KBM-7 (cell line): ENCODE measurements at places on chromosomes 13 and 19.
A peak's percentile ranks its signal among the peaks of the same experiment; 100 is the strongest.

DNA sequence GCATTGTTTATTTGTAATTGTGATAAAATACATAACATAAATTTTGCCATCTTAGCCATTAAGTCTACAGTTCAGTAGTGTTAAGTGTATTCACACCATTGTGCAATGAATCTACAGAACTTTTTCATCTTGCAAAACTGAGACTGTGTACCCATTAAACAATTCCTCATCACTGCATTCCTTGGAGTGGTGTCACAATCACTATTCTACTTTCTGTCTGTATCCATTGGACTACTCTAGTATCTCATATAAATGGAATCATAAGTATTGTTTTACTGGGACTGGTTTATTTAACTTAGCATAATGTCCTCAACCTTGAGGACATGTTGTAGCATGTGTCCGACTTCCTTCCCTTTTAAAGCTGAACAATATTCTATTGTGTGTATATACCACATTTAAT lies 36.8 kb downstream of the UFM1 start:
- DNase-seq, result no peak

GRCh38 chr19:27675771-27676170 lies 1537.2 kb downstream of the UQCRFS1 start:
- no peak for DNase-seq

DNA sequence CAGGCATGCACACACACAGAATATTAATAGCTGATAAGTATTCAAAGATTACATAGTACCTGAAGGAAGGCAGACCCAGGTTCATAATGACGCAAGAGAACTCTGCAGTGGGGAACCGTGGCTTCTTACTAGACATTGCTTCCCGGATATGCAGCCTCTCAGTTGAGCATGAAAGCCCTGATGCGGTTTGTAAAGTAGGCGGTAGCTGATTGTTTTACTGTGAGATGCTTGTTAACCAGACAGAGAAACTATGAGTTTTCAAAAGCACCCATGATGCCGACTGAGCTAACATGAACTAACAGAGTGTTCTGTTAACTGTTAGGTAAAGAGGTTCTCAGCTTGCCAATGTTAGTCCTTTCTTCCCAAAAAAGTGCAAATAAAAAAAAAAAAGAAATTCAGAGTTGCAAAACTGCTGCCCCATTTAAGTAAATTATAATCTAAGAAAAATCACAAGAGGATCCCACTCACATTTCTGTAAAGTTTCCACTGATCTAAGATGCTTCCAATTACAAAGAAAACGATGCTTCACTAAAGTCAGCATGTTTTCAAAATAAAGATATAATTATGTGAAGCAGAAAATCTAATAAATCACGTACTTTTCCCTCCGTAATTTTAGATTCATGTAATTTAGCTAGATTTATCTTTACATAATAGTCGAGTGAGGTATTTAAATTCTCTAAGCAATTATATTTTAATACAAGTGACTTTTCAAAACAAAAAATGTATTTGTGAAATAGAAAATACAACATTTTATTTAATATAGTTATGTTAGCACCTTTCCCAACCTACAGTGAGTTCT lies 2.2 kb downstream of the FLT1 start:
- DNase-seq, result no peak

DNA sequence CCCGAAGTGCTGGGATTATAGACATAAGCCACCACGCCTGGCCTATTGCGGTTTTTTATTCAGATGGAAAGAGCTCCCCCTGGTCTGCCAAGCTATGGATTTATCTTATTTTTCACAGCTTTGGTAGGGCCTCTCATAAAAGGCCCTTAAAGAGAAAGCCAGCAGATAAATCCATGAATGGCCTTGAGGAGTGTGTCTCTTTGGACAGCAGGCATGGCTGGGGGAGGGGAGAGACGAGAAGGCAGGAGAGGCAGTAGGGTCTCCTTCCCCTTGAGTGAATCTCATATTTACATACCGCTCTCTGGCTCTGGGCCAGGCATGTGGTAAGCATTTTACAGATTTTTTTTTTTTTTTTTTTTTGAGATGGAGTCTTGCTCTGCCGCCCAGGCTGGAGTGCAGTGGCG lies 25.2 kb downstream of the MARK4 start:
- DNase-seq, result peak; percentile 19

DNA sequence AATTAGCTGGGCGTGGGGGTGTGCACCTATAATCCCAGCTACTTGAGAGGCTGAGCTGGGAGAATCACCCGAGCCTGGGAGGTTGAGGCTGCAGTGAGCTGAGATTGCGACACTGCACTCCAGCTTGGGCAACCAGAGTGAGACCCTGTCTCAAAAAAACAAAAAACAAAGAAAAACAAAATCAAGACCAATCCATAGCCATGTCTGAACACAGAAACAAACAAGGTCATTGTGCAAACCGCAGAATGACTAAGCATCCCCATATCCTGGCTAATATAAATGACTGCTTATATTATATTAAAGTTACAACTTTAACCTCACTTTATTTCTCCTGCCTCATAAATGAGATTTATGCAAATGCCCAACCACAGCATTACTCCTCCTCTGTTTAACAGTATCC lies 2.3 kb upstream of the LYPD3 start:
- DNase-seq, result no peak

GRCh38 chr19:43755256-43755801 lies 567 bp upstream of the SMG9 start:
- DNase-seq, result peak; percentile 77

GRCh38 chr13:94494026-94494425 lies 14.5 kb upstream of the DCT start:
- DNase-seq, result no peak

GRCh38 chr13:40379794-40380578 lies 286.5 kb downstream of the FOXO1 start:
- DNase-seq, result no peak

GRCh38 chr13:71797517-71797916 lies 69.5 kb downstream of the DACH1 start:
- DNase-seq, result no peak

DNA sequence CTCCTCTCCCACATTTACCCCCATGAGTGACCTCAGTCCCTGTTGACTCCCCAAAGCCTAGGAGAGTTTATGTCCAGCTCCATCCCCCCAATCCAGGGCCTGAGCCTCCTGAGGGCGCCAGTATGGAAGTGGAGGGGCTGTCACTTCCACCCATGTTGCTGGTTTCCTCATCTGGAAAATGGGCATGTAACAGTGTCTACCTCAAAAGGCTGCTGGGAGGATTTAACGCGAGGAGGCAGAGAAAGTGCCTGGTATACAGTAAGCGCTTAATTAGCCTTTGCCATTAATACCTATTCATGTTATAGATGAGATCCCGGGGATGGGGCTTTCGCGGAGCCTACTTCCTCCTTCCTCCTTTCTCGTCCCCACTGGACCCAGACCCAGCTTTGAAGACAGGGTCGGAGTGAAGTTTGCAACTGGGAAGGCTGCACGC lies 476 bp downstream of the TYK2 start:
- no peak for DNase-seq

DNA sequence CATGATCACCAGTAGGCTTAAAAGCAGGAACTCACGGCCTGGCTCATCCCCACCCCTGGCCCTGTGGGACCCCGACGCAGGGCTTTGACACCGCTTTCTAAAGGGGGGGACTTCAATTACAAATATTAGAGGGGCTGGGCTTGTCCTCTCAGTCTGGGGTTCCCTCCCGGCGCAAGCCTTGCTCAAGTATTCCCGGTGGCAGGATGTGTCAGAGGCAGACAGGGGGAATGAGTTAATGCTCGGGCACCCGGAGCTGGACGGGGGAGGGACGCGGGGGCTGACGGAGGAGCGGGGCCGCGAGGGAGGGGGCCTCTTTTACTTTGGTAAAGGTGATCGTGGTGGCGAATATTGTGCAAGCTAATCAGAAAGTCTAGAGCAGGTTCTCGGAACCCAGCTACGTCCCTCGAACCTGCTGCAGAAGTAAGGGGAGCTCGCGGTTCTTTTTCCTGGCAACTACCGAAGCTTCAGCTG lies 1.1 kb downstream of the FGF14 start:
- DNase-seq, result no peak

DNA sequence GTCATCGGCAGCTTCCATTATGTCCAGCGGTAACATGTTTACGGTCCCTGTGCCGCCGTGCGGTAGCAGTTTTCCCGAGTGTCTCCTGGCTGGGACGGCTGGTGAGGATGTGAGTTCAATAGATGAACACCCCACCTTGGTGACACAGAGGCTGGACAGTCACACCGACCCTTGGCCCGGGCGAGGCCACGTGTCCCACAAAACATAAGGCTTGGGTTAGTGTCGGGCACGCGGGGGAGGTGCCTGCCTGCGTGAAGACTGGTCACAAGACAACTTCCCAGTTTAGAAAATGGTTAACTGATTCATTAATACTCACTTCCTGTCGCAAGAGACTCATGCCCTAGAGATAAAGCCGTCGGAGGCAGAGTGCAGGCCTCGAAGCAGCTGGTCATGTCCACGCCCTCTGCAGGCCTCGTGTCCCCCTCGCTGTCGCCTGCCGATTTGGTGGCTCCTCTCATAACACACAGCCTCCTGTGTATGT lies 17.2 kb downstream of the RASA3 start:
- peak; percentile 75 for DNase-seq

- no peak for DNase-seq
These were observed 108.9 kb downstream of the DNAJC15 start for GRCh38 chr13:43132257-43132656.

GRCh38 chr13:85974608-85975366 lies 175.6 kb upstream of the SLITRK6 start:
- DNase-seq, result no peak

- DNase-seq, result no peak
These were observed 5.5 kb upstream of the MRPL4 start for GRCh38 chr19:10246511-10246910.

DNA sequence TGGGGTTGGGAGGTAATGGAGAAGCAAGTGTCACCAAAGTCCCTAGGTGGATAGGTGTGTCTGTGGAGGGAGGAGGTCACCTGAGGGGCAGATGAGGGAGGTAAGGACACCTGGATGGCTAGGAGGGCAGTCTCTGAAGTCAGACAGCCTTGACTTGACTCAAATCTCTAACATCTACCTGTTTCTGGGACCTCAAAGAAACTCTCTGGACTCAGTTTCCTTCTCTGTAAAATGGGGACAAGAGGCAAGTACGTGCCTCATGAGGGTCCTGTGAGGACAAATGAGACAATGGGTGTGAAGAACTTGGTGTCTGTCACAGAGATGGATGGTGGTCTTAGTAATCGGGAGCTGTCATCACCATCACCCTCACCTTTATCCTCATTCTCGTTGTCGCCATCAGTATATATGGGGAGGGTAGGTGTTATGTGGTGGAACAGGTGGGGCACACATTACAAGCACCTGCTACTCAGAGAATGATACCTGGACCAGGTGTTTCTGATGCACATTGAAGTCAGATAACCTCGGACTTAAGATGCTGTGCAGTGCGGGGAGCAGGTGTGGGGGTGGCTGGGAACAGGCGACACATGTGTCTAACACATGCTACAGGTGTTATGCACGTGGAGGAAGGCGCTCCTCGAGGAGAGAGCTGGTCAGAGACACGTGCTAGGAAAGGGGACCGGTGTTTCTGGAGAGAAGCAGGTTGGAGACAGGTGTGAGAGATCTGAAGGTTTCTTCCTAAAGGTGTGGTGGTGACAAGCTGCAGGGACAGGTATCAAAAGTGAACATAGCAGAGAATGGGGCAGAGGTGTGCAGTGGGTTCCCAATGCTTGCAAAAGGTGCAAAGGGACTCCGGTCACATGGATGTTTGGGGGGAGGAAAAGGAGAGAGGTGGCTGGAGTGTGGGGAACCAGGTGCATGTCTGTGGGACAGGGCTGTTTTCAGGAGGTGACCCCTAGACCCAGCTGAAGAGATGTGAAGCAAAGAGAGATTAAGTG lies 3.8 kb downstream of the ERFL start:
- no peak for DNase-seq

DNA sequence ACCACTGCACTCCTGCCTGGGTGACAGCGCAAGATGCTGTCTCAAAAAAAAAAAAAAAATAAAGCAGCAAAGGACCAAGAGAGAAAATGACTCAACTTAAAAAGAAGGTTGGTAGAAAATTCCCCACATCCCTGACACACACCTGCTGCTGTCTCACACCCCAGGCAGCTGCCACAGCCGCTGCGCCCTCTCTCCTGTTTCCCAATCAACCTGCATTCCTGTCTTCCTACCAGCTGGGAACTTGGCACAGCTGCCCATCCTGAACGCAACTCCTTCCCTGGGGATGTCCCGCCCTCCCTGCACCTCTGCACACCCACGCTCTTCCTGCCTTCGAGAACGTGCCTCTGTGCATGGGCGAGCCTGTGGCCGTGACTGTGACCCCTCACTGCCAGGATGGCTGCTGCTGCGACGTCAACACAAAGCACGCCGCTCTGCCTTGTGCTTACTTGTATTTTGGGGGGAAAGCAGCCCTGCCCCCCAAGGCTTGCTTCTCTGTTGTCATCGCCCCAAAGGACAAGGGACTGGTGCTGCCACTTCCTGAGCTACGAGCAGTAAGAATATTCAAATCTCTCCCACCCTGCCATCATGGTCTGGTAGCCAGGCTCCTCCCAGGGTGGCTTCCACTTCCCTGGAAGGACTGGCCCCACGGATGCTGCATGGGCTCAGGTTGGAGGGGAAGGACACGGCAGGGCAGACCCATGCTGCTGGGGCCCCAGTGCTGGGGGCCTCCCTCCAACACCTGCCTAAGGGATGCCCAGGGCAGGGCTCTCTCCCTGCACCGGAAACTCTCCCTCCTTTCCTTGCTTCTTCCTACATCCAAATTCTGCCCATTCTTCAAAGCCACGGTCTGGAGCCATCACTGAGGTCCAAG lies 20.7 kb downstream of the SH3GL1 start:
- no peak for DNase-seq

DNA sequence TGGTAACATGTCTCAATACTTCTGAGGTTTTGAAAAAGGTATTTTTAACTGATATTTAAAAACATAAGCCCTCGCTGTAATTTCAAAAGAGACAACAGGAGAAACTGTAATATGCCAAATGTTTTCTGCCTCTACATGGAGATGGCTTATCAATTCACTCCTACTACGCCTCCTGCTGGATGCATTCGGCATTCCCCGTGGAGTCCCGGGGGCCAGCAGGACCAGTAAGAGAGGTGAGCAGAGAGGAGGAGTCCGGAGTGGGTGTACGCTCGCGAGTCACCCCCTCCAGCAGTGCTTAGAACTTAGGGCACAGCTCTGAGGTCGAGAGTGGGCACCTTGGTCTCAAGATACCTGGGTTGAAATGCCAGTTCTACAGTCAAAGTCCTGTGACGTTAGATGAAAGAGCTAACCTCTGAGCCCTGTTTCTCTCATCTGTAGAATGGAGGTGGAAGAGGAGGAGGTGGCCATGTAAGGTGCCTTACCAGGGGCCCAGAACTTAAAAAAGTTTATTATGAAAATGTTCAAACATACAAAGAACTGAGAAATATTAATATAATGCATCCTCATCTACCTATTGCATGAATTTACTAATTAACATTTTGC lies 110.2 kb downstream of the STK24 start:
- DNase-seq, result peak; percentile 65

- peak; percentile 87 for DNase-seq
These were observed 4.3 kb downstream of the DOT1L start for GRCh38 chr19:2167896-2168618.
